ENCODE measurements at places on chromosomes 5 and 9. TPM values are rescaled to one million over a fixed set of nuclear protein-coding genes. Genes with fewer than 3 reads are reported as not detected.

- DNase-seq: no peak
These were observed 20.5 kb upstream of the NDFIP1 start for GRCh38 chr5:142087920-142088679.

- DNase-seq: no peak
These were observed 48.2 kb downstream of the XRCC4 start for GRCh38 chr5:83125560-83125959.

DNA sequence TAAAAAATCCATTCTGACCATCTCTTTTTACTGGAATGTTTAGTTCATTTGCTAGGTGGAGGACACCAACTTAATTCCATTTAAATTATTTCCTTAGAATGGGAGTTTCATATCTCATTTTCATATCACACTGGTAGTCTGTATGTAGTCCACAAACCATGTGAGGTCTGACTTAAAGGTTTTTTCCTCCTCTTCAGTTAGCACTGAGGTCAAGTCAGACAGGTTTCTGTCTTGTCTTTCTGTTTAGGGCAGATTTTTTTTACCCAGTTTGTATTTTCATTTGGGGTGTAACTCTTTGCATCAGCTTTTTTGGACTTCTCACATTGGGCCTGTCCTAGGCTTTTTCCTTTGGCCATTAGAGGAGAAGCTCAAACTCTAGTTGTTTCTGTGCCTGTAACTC lies 75.3 kb downstream of the RANBP17 start:
- no peak for DNase-seq

- DNase-seq: no peak
These were observed 122.8 kb downstream of the STARD4 start for GRCh38 chr5:111389390-111390082.

DNA sequence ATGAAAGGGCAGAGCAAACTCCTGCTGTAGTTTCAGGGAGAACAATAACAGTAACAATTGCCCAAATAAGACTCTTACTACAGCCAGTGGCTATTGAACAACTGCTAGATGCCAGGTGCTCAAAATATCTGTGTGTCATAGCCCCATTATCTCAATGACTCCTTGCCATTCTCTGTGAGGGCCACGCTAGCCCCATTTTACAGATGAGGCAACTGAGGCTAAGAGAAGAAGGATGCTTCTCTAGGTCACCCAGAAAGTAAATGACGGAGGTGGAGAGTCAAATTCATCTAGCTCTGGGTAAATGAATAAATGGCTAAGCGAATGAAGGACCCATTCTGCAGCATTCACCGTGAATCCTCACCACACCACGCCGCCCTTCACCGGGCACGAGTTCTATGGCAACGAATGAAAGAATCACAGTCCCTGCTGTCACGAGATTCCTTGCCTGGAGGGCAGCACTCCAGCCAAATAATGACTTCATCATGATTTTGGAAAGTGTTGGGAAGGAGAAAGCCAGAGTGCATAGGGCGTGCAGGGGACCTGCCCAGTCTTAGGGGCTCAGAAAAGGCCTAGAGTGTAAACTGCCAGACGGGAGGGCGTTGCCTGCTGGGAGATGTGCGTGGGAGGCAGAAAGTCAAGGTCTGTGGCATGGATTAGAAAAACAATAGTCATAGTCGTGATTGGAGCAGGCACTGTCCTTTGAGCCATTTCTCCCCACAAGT lies 147.2 kb downstream of the C9orf50 start:
- no peak for DNase-seq

The FRRS1L gene
- total RNA-seq: not detected
